ENCODE measurements at places on chromosomes 7 and 10. TPM values are rescaled to one million over a fixed set of nuclear protein-coding genes. Genes with fewer than 3 reads are reported as not detected.

- H3K4me1 ChIP-seq = no peaks in the 10 kb centered on the region
- H3K27me3 ChIP-seq = peaks cover 44% of the 10 kb centered on the region
- H3K36me3 ChIP-seq = no peaks in the 10 kb centered on the region
- H3K4me3 ChIP-seq = no peak overlapping the region
- no peak for DNase-seq
- H3K27ac ChIP-seq = no peak overlapping the region
Measured at GRCh38 chr7:127245002-127245401, 7.7 kb downstream of the GRM8 start.

- H3K4me1 ChIP-seq = peaks cover 37% of the 10 kb centered on the region
- no peaks in the 10 kb centered on the region for H3K36me3 ChIP-seq
- H3K27me3 ChIP-seq = no peaks in the 10 kb centered on the region
- no peak overlapping the region for H3K4me3 ChIP-seq
- DNase-seq = no peak
Measured at GRCh38 chr7:158048569-158048968, 539.1 kb downstream of the PTPRN2 start.

DNA sequence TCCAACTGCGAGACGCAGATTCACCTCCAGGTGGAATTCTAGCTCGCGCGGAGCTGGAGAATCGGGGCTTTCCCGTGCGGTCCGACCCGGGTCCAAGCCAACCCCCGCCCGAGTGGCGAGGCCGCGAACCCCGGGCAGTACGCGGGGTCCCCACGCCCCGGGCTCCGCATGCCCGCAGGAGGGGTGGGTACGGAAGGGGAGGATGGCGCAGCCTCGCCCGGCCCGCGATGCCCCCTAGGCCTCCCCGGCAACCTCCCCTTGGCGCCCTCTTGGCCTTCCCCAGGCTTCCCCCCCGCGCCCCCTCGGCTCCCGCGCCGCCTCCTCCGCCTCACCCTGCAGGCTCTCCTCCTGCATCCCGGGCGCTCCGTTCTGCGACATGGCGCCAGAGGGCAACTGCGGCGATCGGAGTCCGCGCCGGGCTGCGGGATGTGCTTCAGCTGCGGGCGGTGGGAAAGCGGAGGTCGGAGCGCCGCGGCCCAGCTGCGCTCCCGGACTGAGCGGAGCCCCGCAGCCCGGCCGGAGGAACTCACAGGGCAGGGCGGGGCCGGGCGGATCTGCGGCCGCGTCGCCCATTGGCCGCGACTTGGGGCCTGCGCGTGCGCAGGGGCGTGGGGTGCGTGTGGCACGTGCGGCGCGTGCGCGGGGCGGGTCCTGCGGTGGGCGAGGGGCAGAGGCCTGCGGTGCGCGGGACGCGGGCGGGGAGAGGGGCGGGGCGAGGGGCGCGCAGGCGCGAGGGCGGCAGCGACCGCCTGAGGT lies at the start of gene BNIP3:
BNIP3 (minus strand) TSS at position 495 of the 756 bp plus-strand sequence; CDS start at position 378, 117 bp downstream.
- no peaks in the 10 kb centered on the region for H3K27me3 ChIP-seq
- H3K4me3 ChIP-seq = peak within 1 kb of the TSS; percentile 91
- H3K36me3 ChIP-seq = no peaks in the 10 kb centered on the region
- DNase-seq = peak; percentile 100

SPDYE8 gene
- not detected for polyA plus RNA-seq

ATG9B gene
- 0.52 TPM for polyA plus RNA-seq

All from SK-N-SH (cell line).